ENCODE measurements at places on chromosomes 2 and 18. TPM values are rescaled to one million over a fixed set of nuclear protein-coding genes. Genes with fewer than 3 reads are reported as not detected.

Gene MYL1
- total RNA-seq, result 391 TPM

Gene CHRND
- total RNA-seq, result 339 TPM

Gene CPLX4
- total RNA-seq, result not detected

Gene ANO7
- not detected for total RNA-seq

Gene CENPA
- 1.5 TPM for total RNA-seq

Gene GCFC2
- total RNA-seq, result 14.6 TPM

Gene ADGRF3
- 1.1 TPM for total RNA-seq

Gene ABCG8
- not detected for total RNA-seq

Gene ALMS1
- 18.4 TPM for total RNA-seq

Gene CHST9
- total RNA-seq, result not detected

Gene CFAP65
- 0.05 TPM for total RNA-seq

Gene GMCL1
- total RNA-seq, result 9.7 TPM

- DNase-seq, result no peak
Observed at GRCh38 chr2:10407841-10408648, 40.1 kb downstream of the ODC1 start.

DNA sequence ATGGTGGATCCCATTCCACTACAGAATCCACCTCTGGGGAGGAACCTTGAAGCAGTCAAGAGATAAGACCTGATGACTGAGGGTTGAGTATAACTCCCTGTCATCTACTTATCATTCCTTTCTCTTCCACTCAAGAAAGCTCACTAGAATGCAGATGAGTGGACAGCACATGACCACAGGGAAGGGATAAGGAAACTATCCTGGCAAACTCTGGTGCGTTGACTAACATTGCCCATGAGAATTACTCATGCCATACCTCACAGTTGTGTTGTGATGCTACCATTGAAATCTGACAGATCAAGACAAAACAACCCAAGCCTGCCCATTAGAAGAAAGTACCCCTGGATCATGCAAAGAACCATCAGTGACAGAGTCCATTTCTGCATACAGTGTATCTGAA is 26.5 kb downstream of the SLC16A14 start:
- no peak for DNase-seq

DNA sequence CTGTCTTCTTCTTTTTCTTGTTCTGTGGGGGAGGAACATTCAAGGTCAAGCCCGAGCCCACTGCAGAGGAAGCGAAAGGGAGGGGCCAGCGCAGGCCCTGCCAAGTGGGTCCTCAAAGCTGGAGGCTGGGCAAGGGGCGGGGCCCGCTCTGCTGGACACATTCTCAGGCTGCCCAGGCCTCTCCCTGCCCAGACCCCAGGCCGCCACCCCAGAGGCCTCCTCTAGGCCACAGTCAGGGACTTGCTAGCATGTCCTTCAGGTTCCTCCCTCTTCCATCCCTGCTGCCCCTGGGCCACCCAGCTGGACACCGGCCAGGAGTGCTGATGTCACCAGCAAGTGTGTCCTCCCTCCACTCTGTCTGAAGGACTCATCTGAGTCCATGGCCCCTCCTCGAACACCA is 44.1 kb downstream of the KIF1A start:
- no peak for DNase-seq

DNA sequence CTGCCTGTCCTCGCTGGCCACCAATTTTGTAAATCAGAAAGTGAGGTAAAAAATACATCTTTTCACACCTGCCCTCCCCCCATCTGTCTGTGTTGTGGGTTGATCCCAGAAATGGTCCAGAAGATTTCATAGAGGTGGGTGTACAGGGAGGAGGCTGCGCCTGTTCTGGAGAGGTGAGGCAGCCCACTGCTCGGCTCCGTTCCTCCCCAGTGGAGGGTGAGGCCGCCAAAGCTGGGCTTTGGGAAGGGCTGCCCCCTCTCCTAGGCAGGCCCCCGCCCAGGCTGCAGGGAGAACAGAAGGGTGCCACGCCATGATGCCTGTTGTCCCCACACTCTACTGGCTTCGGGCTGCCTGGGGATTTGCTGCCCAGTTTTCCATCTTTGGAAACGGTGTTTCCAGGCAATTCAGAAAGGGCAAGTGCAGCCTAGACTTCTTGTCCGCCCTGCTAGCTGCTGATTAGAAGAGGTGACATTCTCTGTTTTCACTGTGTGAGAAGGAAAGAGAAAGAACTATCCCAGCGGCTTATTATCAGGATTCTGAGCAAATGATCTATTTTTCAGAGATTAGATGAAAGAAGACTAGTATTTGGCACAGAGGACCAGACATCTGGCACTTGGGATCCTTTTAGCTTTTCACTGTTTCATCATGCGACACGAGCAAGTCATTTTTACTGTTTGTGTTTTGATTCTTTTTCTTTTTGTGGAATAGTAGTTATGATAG is 18.7 kb downstream of the SMARCAL1 start:
- DNase-seq, result no peak

GRCh38 chr2:240396623-240397541 is 38.6 kb upstream of the GPC1 start:
- DNase-seq, result no peak

DNA sequence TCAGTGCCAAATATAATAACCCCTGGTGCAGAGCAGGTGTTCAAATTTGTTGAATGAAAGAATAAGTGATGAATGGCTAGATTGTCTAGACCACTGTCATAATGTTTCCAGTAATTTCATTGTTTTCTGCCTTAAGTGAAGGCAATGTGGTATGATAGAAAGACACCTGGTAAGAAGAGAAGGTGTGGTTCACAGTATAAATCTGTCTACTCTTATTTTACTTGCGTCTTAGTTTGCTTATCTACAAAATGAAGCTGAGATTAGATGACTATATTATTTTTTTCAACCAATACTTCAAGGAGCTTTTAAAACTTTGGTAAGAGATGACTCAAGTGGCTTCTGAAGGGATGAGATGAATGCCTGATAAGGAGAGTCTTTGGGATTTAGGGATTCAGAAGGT is 788.4 kb downstream of the EPHA4 start:
- DNase-seq, result no peak

GRCh38 chr18:56068701-56069100 is 480.7 kb upstream of the TCF4 start:
- no peak for DNase-seq

GRCh38 chr2:16633621-16634430 is 31.8 kb downstream of the CYRIA start:
- DNase-seq, result peak; percentile 59

DNA sequence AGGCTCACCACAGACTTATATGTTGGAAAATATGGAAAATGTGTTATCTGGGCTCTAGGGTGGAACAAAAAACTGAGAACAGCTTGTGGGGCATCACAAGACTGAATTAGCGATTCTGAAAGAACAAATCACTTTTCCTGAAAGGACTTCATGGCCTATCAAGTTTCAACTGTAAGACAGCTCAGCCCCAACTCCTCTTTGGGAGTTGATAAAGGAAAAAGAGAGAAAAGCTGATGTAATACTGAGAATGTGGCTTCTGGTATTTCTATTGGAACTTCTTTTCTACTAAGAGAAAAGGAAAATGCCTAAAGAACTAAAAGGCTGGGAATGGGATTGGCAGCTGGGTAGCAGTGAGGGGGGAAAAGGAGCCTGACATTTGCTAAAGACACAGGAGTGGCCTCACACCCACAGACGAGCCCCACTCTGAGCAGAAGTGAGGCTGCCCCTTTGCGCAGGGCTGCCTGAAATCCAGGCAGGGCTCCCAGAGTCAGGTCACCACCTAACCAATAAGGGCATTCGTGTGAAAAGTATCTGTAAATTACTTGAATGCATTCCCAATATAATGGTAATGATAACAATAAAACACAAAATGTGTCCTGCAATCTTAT is 75.6 kb downstream of the LRP2 start:
- no peak for DNase-seq

DNA sequence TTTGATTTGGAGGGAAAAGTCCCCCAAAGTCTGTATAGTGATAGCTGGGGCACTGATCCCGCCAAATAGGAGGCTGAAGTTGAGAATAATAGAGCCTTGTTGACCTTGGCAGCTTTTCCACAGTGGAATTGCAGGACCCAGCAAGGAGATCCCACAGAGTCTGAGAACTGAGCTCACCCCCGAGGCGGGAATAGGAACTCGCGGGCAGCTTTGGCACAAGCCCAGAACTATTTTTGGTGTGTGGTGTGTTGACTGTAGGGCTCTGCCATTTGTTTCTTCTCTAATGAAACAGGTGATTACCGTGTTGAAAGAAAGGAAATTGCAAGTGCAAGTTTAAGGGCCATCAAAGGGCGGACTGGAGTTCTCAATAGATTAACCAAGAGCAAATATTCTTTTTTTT is 34.0 kb downstream of the SH3RF3 start:
- peak; percentile 97 for DNase-seq

GRCh38 chr2:88329815-88330603 is 122.5 kb downstream of the FOXI3 start:
- DNase-seq, result peak; percentile 32

GRCh38 chr2:199471443-199472057 is 13.8 kb upstream of the SATB2 start:
- DNase-seq, result peak; percentile 70

GRCh38 chr2:57796527-57796926 is 250.1 kb upstream of the VRK2 start:
- DNase-seq, result no peak

DNA sequence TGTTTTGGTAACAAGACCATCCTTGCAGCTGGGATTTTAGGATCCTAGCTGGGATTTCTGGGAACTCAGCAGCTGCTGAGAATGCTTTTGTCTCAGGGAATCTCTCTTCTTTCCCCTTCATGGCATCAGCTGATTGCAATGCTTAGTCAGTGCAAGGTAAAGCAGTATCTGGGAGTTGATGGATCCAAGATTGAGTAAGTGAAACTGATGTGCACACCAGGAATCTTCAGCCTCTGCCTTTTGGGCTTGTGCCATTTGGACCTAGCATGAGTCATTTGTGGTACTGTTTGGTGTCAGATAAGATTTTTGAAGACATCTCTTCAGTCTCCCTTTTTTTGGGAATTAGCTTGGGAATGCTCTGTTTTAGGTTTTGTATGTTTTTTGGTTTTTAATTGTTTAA is 363.3 kb upstream of the TFPI start:
- DNase-seq, result peak; percentile 24

DNA sequence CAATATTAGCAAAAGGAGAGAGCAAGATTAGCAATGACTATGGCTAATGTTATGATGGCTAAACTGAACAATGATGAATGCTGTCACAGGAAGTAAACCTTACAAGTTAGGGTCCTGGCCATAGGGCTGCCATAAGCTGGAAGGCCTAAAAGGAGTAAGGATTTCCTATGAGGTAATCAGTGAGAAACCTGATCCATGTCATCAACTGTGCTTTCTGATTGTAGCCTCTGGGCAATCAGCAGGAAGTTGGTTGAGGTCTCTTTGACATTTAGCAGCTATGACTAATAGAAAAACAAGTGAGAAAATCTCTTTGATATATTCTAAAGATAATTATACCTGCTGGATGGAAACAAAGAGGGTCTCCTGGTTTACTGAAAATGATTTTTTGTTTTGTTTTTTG is 193.0 kb downstream of the RAB3GAP1 start:
- peak; percentile 15 for DNase-seq
